ENCODE measurements at places on chromosomes 2 and 18.

DNA sequence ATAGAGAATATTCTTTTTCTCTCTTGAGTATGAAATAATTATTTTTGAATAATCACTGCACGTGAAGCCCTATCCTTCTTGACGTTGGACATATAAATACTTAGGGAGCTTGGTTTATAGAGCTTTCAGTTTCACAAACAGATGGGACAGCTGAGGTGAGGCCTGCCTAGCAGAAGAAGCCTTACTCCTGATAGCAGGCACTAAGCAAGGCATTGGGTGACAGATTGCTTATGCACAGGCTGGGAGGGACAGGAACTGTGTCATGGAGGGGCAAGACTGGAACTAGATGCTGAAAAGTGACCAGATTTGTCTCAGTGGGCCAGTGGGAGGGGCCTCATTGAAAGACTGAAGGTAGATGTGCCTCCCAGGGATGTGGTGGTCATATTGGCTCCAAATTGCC is 220.8 kb downstream of the NEDD4L start:
- DNase-seq, result no peak

GRCh38 chr18:63681449-63682340 is 20.0 kb upstream of the SERPINB3 start:
- no peak for DNase-seq

DNA sequence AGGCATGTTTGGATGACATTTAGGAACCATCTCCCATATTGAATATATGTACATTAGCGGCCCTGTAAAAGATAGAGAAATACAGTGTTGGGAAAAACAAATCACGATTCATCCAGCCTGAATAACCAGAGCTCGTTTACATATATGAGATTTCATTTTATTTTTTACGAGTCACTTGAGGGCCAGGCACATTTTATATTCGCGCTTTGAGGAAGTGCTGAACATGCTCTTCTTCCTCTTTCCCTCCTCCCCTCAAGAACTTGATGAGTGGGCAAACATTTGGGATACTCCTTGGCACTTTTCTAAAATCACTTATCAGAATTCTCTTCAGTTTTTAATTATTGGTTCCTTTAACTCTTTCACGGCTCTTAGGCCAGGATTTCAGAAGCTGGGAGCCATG is 268.0 kb upstream of the TANK start:
- no peak for DNase-seq

- DNase-seq, result no peak
These were observed 272.0 kb downstream of the ETAA1 start for GRCh38 chr2:67669168-67669567.

DNA sequence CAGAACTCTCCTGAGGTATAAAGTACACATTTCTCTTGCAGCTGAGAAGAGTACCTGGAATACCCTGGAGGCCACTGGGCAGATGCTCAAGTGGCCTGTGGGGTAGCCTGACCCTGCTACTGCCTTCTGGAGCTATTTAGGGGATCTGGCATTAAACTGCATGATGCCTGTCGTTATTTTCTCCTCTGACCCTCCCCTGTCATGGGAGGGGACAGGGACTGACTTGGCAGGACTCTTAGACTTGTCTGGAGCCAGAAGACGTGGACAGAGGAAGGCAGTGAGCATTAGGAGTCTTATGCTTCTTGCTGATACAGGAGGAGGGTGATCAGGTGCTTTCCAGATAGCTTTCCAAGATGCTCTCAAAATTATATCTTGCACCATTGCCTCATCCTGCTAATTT is 24.8 kb downstream of the CNRIP1 start:
- no peak for DNase-seq

GRCh38 chr2:231975001-231975400 is 13.5 kb downstream of the DIS3L2 start:
- no peak for DNase-seq

- no peak for DNase-seq
These were observed 374.1 kb downstream of the LPIN1 start for GRCh38 chr2:12120281-12121150.

GRCh38 chr2:173982918-173983317 is 17.7 kb upstream of the SP3 start:
- DNase-seq, result peak; percentile 52

GRCh38 chr2:104733226-104733943 is 120.5 kb upstream of the POU3F3 start:
- DNase-seq, result peak; percentile 24

DNA sequence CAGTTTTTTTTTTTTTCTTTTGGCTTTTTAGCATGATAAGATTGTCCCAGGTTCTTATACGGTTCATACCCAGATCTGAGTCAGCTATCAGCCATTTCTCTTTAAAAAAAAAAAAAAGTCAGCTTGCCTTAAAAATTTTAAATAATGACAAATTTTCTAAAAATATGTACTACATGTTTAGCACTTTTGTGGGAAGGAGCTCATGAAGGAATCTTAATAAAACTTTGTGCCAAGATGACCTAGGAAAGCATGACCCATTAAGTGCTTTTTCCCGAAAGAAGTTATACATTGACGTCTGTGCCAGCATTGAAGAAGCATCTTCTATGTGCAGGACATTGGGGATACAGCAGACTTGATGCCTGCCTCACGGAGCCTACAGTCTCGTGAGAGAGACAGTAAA is 4.5 kb upstream of the RBMS1 start:
- DNase-seq, result no peak

DNA sequence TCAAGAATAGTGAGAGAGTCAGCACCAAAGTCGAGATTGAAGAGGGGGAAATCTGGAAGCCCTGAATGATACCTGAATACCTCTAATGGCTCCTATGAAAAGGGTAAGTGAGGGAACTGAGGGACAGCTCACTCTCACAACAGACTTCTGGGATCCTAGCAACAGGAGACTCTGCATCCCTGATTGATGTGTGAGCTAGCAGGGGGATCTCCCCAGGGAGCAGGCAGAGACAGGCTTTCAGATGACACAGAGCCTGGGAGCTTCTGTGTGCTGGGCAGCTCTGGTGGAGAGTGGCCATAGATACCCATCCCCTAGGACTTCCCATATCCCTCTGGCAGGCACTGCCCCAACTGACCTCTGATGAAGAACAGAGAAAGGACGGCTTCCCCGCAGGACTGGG is 206.2 kb downstream of the EXOC6B start:
- DNase-seq, result no peak

- no peak for DNase-seq
These were observed 29.3 kb upstream of the MFSD6 start for GRCh38 chr2:190378880-190379237.

DNA sequence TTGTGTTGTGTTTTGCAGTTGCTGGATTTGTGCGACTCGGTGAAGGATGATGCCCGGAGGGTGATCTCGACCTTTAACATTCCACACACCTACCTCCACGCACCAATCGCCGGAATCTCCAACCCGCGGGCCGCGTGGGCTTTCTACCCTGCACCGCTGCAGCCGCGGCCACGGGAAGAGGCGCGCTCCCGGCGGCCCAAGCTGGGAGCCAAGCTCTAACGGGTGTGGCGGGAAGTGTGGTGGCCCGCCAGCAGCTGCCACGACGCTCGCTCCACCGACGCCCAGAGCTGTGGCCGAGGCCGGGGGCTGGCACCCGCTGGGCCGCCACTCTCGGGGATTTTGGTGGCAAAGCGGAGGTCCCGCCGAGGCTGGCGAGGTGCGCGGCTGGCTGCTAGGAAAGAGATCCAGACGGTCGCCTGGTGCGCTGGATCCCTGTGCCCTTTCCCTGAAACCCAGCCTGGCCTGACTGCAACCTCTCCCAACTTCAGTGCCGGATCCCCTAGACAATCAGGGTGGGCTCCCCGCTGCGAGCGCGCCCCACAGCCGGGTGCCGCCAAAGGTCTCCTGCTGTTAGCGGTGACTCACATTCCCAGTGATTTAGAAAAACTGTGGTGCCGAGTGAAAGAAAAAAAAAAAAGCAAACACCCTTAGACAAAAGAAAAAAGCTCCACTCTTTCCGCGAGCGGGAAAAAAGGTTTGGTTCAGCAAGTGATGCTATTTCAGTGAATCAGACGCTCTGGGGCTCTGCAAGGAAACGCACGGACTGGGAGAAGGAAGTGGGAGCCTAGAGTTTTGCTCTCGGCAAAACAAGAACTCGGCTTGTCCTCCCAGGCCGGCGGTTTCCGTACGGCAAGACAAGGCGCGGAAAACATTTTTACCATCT is 2.9 kb upstream of the BCL2L11 start:
- DNase-seq, result no peak

DNA sequence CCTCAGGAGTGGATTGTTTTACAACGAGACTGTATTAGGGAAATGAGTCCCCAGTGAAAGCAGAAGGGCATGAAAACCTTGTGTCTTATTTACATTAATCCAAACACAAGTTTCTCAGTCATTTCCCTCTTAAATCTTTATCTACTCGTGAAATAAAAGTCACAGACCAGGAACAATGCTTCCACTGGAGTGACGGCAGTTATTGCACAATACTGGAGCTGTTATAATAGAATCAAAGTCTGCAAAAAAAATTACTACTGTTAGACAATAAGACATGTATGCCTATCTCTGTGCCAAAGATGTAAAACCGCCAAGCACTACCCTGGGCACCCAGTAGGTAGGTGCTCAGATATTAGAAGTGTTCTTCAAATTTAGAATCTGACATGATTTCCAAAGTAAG is 375.5 kb downstream of the ZNF521 start:
- no peak for DNase-seq

DNA sequence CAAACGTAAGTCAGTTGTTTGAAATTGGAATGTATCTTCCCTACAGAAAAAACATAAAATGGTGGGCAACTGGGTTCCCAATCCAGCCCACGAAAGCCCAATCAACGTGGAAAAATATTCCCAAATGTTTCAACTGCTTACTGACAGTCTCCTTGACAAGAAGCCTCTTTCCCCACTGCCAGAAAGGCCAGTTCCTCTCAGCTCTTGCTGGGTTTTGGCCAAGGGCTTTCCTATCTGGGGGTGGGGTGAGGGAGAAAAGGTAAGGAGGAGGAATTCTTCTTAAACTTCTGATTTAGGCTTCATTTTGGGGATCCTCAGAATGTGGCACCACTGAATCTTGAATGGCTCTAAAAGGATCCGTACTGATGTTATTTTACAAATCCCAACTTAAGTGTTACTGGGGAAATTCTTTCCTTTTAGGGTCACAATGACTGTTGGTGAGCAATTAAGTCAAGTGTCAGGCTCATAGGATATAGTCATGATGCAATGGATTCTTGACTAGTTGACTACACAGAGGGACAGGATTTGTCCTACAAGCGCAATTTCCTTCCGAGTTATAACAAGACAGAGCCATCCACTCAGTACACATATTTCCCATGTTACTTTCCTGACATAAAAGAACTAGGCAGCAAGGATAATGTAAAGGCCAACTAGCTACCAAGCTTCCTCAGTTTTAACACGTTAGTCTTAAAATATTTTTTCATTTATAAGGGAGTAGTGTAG is 73.6 kb downstream of the SPRED2 start:
- DNase-seq, result no peak

- no peak for DNase-seq
These were observed 10.9 kb downstream of the PGAP1 start for GRCh38 chr2:196915507-196916189.

DNA sequence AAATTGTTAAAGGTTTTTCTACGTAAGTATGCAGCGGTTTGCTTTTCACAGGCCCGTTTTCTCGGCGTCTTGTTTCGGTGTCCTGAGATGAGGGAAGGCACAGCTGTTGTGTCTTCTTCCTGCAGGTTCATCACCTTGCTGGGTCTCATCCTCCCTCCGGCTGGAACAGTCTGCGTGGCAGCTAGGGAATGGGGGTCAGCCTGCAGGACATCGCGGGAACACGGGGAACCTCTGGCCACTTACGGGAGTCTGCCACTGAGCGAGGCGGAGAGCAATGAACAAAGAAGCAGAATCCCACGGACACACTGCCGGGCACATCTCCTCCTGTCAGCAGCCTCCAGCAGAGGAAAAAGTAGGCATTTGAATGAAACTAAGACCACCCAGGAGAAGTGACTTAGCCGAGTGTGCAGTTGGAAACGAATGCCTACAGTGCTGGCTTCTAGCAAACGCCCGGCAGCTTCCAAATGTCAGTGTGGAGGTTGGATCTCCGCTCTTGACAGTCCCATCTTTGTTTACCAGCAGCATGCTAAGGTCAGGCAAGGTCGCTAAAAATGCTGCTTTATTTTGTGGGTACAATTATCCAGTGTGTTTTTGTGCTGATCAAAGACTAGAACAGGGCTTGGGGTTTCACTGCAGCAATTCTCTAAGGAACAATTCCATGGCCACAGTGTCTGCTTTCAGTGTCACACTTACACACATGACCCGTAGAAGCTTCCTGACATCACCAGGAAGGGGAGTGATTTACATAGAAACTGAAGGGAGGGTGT is 109.8 kb upstream of the SEC11C start:
- no peak for DNase-seq

Measured in posterior cingulate gyrus (tissue), 11 donors.